ENCODE measurements at places on chromosomes 16 and 17.

DNA sequence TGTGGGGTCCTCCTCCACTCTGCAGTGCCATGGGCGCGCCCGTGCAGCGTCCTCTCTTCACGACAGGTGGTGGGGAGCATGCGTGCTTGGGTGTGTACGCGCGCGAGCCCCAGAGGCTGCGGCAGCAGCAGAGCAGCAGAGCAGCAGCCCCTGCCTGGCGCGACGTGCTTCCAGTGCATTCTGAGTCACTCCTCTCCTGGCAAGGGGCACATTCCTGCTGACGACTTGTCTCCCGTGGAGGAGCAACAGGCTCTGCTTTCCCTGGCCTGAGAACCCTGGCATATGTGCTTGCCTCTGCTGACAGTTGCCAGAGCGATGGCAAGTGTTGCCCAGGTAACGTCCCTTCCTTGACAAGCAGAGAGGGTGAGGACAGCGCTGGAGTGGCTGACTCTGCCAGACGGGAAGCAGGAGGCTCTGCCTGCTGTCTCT, 133.8 kb upstream of the PLCG2 start:
- no peak for DNase-seq

- no peak for DNase-seq
These were observed 13.9 kb downstream of the GINS2 start for GRCh38 chr16:85674828-85675227.

GRCh38 chr16:54212893-54213292, 73.7 kb downstream of the IRX3 start:
- DNase-seq = no peak

GRCh38 chr16:49051576-49051975, 230.1 kb downstream of the CBLN1 start:
- no peak for DNase-seq

- no peak for DNase-seq
These were observed 60.7 kb downstream of the OR1D5 start for GRCh38 chr17:3002538-3003295.

GRCh38 chr17:45301674-45302073, 15.1 kb downstream of the MAP3K14 start:
- DNase-seq = no peak

- DNase-seq = no peak
These were observed 448.4 kb upstream of the CDH11 start for GRCh38 chr16:65570261-65570660.

DNA sequence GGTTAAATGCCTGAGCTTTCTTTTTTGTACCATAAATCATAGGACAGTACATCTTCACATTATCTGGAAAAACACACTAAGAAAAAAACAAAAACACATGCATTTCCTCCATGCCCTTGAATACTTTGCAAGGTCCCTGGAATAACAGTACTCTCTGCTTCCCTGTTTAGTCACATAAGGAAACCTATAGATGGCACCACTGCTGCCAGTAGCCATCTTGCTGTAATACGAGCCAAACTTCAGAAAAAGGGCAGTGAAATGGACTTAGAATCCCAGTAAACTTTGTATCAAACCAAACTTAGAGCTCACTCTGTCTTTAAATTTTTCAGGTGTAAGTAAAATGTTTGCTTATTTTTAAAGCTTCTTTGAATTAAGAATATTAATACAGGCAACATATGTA, 435.5 kb downstream of the KCNJ2 start:
- DNase-seq = no peak

DNA sequence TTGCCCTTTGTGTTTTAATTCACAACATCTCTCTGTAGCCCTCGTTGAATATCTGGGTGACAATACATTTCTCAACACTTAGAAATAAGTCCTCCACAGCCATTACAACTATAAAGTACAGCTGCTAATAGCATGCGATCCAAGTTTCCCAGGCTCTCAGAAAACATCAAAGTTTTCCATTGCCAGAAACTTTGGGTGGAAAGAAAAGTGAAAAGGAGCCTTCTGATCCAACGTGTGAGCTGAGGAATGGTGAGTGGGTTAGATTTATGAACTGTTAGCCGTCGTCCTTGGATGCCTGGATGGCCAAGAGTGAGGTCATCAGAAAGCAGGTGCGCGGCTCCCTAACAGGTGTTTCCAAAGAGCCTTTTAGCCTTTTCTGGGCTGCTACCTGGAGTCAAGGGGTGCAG, 258.0 kb downstream of the PMP22 start:
- no peak for DNase-seq

DNA sequence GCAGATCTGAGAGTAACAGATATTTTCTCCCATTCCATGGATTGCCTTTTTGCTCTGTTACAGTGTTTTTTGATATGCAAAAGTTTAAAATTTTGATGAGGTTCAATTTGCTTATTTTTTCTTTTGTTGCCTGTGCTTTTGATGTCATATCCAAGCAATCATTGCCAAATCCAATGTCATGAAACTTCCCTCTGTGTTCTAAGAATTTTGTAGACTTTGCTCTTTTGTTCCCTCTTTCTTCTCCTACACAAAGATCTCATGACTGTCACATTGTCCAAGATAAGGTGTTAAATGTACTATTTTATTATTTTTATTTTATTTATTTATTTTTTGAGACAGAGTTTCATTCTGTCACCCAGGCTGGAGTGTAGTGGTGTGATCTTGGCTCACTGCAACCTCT, 18.9 kb upstream of the KCNH6 start:
- DNase-seq = no peak

DNA sequence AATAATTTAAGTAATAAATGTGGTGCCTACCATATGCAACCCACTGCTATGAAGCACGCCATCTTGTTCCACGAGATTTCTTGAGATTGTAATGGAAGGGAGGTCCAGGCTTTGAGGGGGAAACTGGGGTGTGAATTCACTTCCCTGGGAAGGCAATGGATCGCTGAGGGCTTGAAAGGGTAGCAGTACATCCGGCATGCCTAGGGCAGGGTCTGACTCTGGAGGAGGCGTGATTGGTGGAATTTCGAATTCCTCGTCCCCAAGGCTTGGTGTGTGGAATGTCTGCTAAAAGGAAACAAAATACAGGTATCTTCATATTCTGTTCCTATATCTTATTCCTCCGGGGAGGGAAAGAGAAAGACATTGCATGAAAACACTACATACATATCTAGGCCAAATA, 83.0 kb downstream of the TOX3 start:
- no peak for DNase-seq

DNA sequence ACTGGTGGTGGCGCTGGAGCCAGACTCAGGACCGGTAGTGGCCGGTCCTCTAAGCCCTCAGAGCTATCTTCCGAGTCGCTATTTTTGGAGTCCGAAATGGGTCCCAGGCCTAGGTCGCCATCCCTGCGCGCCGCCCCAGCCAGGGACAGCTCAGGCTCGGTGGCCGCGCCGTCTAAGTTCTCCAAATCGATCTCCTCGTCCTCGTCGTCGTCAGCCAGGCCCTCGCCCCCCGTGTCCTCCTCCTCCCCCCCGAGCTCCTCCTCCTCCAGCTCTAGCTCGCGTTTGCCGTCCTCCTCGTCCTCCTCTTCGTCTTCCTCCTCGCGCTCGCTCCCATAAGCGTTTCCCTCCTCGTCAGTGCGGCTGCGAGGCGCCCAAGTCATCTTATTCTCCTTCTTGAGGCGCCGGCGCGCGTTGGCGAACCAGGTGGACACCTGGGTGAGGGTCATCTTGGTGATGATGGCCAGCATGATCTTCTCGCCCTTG, 1.6 kb downstream of the IRX3 start:
- DNase-seq = no peak
